CD4-positive, alpha-beta T cell treated with Interleukin-15 for 4 hours (primary cell): ENCODE measurements at places on chromosomes 7 and 10.

DNA sequence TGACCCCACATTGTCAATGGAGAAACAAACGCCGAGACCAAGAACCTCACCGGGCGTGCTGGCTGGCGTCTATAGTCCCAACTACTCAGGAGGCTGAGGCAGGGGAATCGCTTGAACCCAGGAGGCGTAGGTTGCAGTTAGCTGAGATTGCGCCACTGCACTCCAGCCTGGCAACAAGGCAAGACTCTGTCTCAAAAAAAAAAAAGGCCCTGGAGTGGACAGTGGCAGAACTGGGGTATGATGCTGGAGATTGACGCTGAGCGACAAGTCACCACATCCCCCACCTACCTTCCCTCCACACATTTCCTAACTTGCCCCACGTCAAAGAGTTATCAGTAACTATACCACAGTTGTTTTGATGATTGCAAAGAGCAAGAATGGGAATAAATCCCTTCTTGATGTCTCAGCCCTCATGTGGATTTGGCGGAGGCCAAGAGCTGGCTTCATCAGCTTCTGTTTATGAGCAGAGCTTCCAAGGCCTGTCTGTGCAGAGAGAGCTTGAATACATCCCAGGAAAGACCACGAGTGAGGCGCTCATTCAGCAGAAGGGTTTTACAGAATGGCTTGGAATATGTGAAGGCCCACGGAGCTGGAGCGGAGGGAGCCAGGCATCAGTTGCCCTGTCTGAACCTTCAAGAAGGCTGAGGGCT lies 28.0 kb upstream of the TNS3 start:
- DNase-seq, result no peak

GRCh38 chr7:24885305-24885704 lies 94.7 kb downstream of the OSBPL3 start:
- no peak for DNase-seq

DNA sequence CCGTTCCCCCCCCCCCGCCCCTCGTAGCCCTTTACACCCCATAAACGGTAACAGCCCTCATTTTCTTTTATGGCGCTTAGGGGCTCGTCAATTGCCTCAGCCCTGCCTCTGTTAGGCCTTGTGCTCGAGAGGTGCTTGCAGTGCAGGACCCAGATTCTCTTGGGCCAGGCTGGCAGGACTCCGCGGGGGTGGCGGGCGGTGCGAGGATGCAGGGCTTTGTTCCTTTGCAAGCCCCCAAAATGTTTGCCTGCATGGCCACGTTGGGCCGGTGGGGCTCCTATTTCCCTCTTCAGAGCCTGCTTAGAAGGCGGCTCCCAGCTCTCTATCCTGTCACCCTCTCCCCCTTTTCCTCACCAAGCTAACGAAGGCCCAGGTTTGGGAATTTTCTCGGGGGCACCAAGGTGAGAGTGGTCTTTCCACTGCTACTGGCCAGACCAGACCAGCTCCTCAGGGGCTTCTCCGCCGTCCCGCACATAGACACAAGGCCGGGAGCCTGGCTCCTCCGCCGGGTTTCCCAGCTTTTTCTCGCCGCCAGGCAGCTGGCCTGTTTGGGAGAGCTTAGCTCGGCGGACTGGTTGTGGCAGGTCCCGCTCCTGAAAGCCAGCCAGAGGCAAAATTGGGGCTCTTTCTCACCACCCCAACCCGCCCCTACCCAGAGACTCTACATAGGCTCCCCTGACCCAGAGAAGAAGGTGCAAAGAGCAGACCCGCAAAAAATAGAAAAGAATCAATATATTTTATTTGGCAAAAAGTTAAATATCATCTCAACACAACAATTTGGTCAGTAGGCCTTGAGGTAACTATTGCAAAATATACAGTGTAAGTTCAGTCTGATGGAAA lies 3.4 kb downstream of the HOXA9 start:
- no peak for DNase-seq

- no peak for DNase-seq
Observed at GRCh38 chr10:49050366-49050765, 65.0 kb downstream of the VSTM4 start.

- DNase-seq, result no peak
Observed at GRCh38 chr7:133391206-133391605, 138.3 kb downstream of the EXOC4 start.

GRCh38 chr10:124918191-124918830 lies 23.6 kb upstream of the ZRANB1 start:
- no peak for DNase-seq

- DNase-seq, result no peak
Observed at GRCh38 chr7:732556-732955, 5.5 kb upstream of the PRKAR1B start.

DNA sequence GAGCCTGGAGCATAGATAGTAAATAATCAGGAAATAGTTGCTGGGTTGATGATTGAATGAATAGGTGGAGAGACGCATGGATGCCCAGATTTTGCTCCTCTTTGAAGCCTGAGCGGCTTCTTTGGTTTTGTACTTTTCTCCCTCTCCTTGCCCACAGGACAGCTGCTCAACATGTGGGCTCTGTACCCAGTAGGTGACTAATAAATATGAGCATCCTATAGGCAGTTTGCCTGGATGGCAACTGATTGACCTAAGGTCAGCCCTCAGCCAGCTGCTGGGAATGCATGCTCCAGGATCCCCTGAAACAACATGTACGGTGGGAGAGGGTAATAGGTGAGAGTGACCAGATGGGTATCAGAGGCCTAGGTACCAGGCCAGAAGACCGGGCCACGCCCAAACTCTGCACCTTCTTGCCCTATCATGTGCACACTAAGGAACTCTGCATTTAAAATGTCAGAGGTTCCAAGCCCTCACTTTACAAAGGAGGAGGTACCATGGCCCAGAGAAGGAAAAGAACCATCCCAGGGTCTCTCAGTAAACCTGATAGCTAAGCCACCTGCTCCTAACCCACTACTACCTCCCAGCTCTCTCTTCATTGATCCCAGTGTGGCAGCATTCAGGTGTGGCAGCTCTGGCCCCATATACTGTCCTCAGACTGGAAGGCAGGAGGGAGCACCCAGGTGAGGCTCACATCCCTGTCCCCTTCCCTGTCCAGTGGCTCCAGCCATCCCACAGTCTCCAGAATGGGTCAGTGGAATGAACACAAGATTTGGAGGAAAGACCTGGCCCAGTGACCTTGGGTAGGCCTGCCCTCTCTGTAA lies 2.7 kb upstream of the ZCCHC24 start:
- no peak for DNase-seq

- no peak for DNase-seq
Observed at GRCh38 chr10:99858849-99859248, 76.4 kb downstream of the ABCC2 start.

DNA sequence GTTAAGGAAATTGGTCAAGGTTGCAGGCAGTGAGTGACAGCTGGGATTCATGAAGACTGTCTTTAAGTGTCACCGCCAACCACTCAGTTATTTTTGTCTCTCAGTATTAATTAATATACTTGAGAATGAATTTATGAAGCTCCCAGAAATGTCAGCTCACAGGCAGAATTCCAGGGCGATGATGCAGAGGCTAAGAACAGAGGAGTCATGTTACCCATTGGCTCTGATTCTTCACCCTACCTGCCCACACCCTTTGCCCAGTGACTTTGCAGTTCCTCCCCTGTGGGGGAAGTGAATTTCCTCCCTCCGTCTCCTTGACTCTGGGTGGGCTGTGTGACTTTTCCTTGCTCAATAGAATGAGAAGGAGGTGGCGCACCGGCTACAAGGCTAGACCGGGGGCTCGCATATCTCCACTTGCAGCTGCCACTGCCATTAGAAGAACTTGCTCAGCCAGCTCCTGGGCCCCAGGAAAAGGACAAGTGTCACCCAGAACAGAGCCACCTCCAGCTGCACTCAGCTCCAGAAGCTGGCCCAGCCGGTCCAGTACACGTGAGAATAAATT lies 157.1 kb upstream of the PRKCQ start:
- DNase-seq, result no peak

DNA sequence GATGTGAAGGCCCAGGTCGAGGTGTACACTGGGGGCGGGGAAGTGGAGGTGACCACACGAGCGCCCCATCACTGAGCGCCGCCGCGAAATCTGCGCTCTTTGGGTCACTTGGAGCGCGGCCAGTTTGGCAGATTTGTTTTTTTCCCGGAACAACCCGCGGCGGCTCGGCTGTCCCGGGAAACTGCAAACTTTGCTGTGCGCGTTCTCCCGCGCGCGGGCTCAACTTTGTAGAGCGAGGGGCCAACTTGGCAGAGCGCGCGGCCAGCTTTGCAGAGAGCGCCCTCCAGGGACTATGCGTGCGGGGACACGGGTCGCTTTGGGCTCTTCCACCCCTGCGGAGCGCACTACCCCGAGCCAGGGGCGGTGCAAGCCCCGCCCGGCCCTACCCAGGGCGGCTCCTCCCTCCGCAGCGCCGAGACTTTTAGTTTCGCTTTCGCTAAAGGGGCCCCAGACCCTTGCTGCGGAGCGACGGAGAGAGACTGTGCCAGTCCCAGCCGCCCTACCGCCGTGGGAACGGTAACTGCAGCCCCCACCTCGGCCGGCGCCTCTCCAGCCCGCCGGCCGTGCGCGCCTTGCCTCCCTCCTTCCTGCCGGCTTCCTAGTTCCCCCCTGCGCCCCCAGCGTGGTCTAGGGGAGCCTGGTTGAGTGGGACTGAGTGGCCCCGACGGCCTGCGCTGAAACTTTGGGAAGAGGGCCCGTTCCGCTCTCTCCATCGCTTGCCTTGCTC lies at the start of gene CASP7:
Gene CASP7, plus strand, starts transcription at position 450 of the 727 bp plus-strand sequence. CDS start 17,582 bp downstream, outside the sequence.
- peak; percentile 81 for DNase-seq

DNA sequence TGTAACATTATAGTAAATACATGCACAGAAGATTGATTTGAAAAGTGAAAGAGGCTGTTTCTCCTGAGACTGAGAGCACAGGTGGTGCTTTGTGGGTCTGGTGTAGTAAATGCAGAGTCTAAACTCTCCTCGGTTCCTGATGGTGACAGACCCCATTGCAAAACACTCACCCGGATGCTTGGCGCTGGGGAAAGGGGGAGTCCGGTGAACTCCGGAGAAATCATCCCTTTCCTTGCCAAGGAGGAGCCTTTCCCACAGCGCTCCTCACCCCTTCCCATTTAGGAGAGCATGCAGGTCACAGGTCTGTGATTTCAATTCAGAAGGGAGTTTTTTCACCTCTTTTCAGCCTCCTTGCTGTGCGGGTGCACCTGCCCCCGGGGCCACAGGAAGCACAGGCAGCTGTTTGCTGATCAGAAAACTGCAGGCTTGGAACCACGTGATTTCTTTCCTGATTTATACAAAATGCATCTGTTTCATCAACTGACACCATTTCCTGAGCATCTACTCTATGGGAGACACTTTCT lies 75.6 kb upstream of the LYZL2 start:
- DNase-seq, result peak; percentile 36

DNA sequence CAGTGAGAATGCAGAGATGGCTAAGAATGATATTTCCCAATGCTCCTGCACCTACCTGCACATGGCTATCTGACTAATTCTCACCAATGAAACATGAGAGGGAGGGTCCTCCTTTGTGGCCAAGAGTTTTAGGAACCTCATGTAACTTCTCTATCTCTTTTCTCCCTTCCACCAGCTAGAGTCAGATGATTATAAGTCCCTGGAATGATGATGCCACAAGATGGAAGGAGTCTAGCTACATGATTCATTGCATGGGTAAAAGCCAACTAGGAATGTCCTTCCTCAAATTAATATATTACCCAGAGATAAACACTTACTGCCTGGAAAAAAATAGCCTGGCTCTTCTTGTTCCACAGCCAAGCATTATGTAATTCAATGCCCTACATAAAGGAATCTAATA lies 55.1 kb upstream of the AASS start:
- no peak for DNase-seq

- DNase-seq, result no peak
Observed at GRCh38 chr7:108415821-108416536, 40.3 kb downstream of the NRCAM start.

DNA sequence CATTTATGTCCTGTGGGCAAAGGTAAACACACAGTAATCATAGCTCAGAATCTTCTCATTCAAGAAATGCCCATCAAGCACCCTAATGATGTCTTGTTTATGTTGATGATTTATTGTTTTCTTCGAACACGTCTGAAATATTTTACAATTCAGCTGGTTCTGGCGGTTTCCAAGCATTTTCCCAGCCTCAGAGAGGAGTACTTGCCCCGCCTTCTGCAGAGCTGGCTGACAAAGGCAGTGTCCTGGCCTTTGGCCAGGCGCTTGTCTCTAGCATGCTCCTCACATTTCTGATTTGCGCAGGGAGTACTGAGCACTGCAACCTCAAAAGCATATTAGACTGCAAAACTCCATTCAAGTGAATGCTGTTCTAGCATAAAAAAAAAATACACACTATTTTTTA lies 314.2 kb upstream of the GNAI1 start:
- no peak for DNase-seq

GRCh38 chr7:93475811-93476210 lies 98.7 kb downstream of the CALCR start:
- DNase-seq, result no peak

DNA sequence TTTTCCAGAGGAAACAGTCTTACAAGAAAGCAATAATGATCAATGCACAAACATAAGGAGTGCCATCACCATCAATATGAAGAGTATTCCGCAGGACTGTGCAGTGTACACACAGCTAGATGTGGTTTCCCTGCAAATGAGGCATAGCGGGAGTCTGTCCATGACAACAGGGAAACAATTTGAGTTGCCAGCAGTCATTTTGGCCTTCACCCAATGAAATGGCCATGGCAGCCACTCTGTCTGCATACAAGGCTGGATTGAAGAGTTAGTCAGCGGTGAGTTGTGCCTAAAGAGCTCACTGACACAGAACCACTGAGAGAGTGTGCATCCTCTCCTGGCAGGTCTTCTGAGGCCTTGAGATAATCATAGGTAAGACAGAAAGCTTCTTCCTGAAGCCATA lies 303.3 kb downstream of the IPMK start:
- DNase-seq, result no peak

DNA sequence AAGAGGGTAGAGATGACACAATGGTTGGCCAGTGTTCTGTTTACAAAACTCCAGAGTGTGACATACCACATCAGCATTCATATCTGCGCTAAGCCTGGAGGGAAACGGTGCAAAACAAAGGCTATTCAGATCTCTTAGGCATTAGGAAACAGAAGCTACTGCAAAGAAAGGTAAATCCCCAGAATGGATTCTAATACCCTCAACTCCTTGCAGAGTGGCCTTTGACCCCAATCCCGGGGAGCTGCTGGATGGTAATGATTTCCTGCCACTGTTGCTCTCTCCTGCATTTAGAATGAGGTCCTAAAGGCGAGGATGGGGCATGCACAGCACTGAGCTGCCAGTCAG lies 65.2 kb downstream of the AOAH start:
- no peak for DNase-seq

DNA sequence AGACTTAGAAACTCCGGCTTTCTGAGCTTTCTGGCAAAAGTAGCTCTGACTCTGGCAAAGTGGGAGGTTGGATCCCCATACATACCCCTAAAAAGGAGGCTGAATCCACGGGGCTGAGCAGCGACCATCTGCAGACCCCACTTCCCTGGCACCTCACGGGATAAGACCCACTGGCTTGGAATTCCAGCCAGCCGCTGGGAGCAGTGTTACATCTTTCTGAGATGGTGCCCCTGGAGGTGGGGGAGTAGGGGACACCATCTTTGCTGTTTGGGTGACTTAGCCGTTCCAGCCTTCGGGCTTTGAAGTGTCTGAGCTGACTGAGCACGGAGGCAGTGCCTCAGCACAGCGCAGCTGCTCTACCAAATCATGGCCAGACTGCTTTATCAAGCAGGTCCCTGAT lies 45.0 kb upstream of the GRM3 start:
- DNase-seq, result no peak

GRCh38 chr10:64142395-64142794 lies 621.2 kb downstream of the REEP3 start:
- no peak for DNase-seq

GRCh38 chr7:116952635-116953371 lies 498 bp upstream of the ST7 start:
- no peak for DNase-seq

- DNase-seq, result no peak
Observed at GRCh38 chr7:1883031-1883761, 213.1 kb downstream of the ELFN1 start.
